GM20000 (cell line): ENCODE measurements at places on chromosomes 12 and 14.

DNA sequence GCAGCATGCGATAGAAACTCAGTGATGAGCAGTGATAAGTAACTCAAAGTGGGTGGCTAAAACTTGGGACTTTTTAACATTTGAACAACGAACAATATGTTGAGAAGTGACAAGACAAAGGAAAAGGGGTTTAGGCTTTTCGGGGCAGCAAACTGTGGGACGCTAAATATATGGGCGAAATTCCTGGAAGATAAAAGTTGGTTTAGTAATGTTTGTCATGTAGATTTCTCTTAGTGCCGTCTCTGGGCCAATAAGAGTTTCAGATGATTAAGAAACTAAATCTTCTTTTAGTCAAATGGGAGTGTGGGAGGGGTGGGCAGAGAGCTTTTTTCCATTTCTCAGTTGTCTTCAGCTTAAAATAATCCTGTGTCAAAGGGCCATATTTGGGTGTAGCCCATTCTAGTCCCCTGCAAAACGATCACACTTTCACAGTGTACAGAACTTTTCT, 41.7 kb upstream of the FUT8 start:
- DNase-seq = peak; percentile 33

- DNase-seq = no peak
These were observed 133.6 kb upstream of the DNM1L start for GRCh38 chr12:32545413-32545980.

- no peak for DNase-seq
These were observed 464.5 kb downstream of the EGLN3 start for GRCh38 chr14:33486332-33486890.

- no peak for DNase-seq
These were observed 25.0 kb downstream of the JAG2 start for GRCh38 chr14:105143451-105144025.

GRCh38 chr12:47554046-47554653, 151.7 kb downstream of the RPAP3 start:
- no peak for DNase-seq

DNA sequence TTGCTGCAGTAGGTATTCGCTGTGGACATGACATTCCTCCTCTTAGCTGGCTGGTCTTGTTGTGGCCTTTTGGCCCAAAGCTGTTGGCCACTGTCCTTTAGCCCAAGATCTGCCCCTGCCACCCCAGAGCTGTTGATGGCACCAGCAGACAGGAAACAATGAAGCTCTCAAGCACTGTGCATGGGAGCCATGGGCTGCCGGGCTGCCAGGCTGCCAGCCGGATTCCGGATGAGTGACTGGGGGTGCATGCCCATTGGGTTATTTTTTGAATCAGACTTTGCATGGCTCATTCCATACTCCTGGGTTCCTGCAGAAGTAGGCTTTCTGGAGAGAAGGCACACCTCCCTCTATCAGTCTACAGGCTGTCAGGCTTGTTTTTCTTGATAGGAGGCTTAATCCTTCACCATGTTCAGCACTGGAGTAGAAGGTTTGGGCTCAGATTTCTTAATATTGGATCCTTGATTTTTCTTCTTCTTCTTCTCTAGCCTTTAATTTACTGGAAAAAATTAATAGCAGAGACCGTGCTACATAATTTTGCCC, 32.4 kb downstream of the MAX start:
- no peak for DNase-seq

DNA sequence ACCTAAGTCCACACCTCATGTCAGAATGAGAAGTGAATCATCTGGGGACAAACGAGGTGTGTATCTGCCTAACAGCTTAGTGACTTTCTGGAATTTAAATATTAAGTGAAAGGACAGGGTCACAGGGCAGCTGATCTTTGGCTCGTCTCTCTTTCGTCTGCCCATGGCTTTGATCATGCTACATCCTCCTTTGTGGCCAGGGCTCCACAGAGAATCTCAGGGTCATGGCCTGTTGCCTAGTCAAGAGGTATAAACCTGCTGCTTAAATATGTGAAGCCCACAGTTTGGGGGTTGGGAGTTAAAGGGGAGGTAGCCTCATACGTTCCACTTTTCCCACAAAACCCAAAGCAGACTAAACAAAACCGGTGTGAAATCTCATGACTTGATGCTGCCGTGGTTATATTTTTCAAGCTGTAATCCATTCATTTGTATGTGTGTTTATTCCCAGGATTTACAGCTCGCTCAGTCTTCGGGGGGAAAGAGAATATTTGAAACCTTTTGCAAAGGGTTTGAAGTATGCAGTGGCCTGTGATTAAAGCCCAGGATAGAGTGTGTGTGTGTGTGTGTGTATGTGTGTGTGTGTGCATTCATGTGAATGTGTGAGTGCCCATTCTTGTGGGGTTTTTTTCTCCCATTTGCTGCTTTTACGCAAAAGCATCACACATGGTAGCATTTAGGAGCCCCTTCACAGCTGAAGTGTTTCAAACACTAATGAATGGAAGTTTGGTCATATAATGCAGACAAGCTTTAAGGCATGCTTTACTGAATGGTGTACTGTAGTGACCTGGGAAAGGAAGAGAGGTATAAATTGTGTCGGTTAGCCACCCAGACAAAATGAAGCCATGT, 137.1 kb downstream of the HMGA2 start:
- DNase-seq = no peak
